ENCODE measurements at places on chromosomes 5 and 9.

DNA sequence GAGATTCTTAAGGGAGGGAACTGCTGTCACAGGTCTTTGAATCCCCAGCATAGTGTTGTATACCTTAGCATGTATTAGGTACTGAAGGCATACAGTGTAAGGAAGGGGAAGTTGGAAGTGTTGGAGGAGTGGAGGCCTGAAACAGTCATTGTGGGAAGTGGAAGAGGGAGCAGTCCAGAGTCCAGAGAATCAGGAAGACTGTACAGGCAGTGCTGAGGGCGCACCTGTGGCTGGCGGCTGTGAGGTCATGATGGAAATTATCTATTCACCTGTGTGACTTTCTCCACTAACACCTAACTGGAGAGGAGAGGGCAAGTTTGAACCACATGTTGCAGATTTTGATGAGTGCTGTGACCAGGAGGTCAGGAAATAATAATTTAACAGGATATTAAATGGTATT, 119.7 kb upstream of the NIPBL start:
- no peak for DNase-seq

DNA sequence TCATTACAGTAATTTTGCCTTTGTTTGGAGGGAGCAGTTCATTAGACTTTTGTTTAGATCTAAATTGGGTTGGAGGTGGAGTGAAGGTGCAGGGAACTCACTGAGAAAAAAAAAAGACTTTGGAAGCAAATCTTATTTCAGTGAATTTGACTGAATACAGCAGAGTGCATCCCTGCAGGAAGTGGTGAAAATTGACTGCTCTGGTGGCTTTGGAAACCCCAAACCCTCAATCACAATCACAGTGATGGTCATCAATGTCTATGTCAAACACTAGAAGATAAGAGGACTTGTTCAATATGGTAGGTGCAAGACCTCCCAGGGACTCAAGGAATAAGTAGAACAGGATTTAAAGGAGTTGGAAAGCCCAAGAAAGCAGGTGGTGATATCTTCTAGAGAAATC, 76.0 kb upstream of the RASA1 start:
- DNase-seq = no peak

GRCh38 chr9:811106-811531, 30.4 kb upstream of the DMRT1 start:
- no peak for DNase-seq

DNA sequence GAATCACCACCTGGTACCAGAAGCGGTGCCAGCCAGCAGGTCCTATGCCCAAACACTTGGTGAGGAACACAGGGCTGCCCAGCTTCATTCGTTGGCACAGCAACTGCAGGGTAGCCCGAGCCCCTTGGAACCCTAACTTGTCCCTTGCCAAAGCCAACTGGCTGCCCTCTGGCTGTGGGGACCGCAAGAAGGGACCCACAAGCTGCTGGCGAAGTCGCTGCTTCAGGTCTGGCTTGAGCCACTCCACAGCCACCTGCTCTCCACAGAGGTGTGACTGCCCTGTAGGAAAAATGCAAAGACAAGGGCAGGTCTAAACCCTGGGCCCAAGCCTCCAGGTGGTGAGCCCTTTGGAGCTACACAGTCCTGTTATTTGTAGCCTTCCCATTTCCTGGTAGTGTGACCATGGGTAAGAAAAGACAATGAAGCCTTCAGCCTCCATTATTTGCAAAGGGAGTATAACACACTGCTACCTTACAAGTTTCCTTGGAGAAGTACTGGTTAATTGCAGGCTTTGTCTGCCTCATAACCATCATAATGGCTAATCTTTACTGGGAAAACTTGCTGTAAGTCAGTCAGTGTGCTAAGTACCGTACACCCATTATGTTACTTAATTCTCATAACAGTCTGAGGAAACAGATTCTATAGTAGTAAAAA, 1.8 kb downstream of the DND1 start:
- DNase-seq = no peak

GRCh38 chr5:83000922-83001321, 76.3 kb downstream of the TMEM167A start:
- DNase-seq = no peak

- no peak for DNase-seq
These were observed 102.7 kb downstream of the FBXO38 start for GRCh38 chr5:148486456-148486855.

- no peak for DNase-seq
These were observed 125.3 kb downstream of the MCTP1 start for GRCh38 chr5:95159603-95160002.

GRCh38 chr9:88792502-88792901, 198.8 kb upstream of the S1PR3 start:
- no peak for DNase-seq

DNA sequence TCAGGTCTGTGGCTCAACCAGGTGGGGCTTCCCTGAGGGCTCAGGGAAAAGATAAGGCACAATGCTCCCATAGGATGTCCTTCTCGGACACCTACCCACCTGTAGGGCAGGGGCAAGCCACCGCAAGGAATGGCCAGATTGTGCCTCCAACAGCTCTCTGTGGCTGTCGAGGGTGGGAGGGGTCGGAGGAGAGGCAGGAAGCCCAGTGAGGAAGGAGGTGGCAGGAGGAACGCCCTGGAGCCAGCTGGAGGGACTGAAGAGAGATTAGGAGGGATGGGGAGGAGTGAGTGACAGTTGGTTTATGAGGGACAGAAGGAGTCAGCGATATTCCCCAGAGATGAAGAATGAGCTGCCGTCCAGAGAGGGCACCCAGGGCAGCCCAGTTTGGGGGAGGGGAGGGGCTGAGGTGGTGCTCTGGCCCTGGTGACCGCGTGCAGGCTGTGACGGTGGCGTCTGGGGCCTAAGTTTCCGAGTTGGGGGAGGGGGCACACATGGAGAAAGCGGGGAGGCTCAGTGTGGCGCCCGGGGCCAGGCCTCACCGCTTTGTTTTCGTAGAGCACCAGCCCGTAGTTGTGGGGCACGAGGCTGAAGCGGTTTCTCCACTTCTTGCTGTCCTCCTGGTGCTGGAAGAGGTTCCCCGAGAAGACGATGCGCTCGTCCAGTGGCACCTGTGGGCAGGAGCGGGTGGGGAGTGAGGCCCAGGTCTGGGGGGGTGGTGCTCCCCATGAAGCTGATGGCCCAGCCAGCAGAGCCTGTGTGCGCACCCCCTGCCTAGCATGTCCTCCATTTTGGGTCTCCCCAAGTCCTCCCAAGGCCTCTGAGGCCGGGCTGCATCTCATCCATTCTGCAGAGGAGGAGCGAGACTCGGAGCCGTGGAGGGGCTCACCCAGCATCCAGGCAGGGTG, 75.6 kb downstream of the LRSAM1 start:
- DNase-seq = no peak

GRCh38 chr9:134141906-134142305, 6.0 kb downstream of the WDR5 start:
- DNase-seq = no peak

- DNase-seq = no peak
These were observed 47.0 kb upstream of the TDRD7 start for GRCh38 chr9:97364769-97365490.

GRCh38 chr5:119300311-119300670, 55.5 kb upstream of the TNFAIP8 start:
- no peak for DNase-seq

- no peak for DNase-seq
These were observed 6.8 kb upstream of the SUSD3 start for GRCh38 chr9:93051680-93052089.

DNA sequence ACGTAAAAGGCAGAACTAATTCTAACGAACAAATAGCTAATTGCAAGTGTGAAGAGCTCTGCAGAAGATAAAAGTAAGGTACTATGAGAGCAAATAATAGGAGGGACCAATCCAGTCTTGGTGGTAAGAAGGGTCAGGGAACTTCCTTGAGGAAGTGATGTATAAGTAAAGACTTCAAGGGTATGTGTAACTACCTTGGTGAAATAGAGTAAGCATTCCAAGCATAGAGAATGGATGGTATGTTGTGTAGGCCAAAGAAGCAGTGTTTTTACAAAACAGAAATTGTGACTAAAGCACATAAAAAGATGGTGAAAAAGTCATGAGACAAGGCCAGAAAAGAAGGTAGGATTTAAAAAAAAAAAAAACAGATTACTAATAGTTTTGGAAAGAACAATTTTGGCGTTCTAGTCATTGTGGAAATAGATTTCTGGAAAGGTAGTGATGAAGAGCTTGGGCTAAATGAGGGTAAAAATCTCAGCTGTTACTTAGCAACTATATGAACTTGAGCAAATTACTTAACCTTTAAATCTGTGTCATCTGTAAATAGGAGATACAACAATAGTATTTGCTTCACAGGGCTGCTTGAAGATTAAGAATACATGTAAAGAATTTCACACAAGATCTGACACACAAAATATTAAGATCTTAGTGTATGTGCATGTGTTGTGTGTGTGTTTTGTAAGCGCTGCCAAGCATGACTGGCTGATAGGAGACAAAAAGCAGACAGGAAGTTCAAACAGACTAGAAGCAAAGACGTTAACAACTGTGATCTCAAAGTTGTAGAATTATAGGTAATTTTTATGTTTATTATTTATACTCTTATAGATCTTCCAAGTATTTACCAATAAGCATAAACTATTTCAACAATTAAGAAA, 73.5 kb downstream of the NR6A1 start:
- no peak for DNase-seq

DNA sequence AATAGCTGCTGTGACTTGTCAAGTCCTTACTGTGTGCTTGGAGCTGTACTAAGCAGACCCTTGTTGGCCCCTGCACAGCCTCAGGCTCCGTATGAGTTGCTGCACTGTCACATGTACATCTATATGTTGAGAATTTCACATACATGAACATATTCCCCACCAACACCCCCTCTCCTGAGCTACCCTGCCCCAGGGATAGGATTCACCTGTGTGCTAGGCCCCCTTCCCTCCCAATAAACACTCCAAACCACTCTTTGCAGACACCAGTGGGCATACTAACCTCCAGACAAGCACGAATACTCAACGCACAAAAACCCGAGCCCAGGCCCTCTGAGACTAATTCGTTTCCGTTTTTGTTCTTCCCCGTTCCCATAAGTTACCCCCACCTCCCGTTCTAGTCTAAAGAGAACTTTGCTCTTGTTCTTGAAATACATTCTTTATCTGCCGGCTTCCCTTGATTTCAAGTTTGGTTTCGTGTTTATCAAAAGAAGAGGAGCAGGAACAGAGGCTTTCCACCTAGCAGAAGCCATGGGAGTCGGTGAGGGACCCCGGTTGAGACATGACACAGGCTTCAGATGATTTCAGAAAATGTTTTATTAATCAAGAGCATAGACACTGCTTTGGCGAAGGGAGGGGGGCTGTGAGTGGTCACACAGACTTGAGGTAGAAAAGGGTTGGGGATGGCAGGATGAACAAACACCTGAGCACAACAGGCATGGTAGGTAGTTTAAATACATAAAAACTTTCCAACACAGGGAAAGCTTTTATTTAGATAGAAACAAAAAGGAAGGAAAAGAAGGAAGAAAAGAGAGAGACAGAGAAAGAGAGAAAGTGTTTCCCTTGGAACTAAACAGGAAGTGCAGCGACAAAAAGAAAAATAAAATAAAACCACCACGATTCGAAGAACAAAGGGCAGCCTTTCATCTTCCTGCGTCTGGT, 3.4 kb downstream of the HAND1 start:
- no peak for DNase-seq
